ENCODE measurements at places on chromosomes 4 and X. TPM values are rescaled to one million over a fixed set of nuclear protein-coding genes. Genes with fewer than 3 reads are reported as not detected.

- no peak for DNase-seq
Observed at GRCh38 chr4:103098756-103099440, 736 bp downstream of the BDH2 start.

FGFBP1 gene
- not detected for polyA plus RNA-seq

GRCh38 chrX:71489540-71489939 is 43.4 kb upstream of the OGT start:
- DNase-seq, result no peak

- DNase-seq, result no peak
Observed at GRCh38 chrX:102835504-102836146, 101.4 kb upstream of the RAB40AL start.

DNA sequence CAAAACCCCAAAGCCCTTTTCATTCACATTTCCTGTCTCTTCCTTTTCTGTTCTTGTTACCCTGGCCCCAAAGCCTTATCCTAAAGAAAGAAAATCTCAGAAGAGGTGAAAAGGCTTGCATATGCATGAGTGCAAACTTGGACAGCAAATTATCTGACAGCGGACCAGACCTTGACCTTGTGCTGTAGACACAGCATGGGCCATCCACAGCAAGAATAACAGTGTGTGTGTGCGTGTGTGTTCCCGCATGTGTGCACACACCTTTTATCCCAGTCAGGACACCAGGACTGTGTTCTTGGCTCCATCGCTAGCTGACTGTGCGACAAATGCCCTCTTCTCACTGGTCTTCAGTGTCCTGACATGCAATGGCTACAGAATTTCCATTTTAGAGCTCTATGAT is 35.3 kb downstream of the ZBTB49 start:
- no peak for DNase-seq

DNA sequence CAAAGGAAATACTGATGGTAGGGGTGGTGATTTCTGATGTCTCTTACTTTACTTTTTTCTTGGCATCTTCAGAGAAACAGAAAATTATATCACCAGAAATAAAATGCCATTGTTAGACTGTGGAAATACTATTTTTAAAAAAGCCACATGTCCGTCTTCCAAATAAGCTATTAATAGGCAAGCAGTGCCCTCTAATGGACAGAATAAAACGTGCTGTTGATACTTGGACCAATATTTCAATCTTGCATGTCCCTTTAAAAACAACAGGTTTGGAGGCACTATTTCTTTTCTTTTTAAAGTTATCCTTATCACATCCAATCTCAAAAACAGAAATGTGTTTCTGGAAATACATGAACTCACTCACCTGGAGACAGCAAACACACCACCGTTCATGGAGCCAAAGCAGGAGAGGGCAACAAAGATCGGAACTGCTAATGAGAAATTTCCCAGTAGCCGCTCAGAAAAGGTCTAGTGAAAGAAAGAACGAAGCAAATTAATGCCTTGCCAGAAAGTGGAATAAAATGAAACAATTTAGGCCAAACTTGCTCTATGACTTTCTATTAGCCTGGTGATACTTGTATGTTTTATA is 59.2 kb downstream of the SLC7A11 start:
- DNase-seq, result peak; percentile 44

NPY5R gene
- polyA plus RNA-seq, result not detected

GRCh38 chr4:177367336-177367735 is 57.7 kb downstream of the NEIL3 start:
- DNase-seq, result no peak

- DNase-seq, result no peak
Observed at GRCh38 chr4:113707048-113707447, 54.5 kb downstream of the CAMK2D start.

SERPINA7 gene
- not detected for polyA plus RNA-seq

DNA sequence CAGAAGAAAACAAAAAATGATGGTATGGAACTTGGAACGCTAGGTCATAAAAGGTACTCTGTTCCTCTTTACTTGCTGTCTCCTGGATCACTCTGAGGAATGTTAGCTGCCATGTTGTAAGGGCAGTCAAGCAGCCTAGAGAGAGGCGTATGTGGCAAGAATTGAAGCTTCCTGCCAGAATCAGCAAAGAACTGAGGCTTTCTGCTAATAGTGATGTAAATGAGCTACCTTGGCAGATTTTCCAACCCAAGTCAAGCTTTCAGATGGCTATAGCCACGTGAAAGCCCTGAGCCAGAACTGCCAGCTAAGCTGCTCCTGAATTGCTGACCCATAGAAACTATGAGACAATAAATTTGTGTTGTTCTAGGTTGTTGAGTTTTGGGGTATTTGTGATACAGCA is 38.7 kb downstream of the AASDH start:
- no peak for DNase-seq

GRCh38 chr4:139655116-139655515 is 10.5 kb upstream of the MGST2 start:
- peak; percentile 21 for DNase-seq

DNA sequence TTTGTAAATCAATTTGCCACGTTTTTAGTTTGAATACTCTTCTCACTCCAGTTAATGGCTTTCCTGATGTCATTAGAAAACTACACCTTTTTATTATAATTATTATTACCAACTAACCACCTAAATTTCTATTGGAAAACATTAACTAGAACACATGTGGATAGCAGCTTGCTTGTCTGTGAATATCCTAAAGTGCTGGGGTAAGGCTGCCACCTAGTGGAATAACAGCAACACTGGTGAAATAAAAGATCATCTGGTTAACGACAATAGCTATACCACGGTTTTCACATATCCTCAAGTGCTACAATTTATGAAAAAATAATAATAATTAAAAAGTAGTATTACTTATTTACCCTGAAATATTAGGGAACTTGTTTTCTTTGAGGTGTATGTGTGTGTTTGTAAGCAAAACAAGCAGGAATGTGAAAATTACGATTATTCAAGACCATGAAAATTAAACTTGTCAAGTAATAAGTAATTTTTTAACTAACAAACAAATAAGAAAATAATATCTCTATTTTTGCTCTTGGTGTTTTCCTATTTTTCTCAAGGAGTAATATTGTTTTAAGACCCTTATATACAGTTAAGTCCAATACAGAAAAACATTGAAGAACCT is 130.1 kb upstream of the TECRL start:
- DNase-seq, result no peak

PHOX2B gene
- not detected for polyA plus RNA-seq

GRCh38 chr4:17427991-17428390 is 83.9 kb downstream of the QDPR start:
- no peak for DNase-seq

DNA sequence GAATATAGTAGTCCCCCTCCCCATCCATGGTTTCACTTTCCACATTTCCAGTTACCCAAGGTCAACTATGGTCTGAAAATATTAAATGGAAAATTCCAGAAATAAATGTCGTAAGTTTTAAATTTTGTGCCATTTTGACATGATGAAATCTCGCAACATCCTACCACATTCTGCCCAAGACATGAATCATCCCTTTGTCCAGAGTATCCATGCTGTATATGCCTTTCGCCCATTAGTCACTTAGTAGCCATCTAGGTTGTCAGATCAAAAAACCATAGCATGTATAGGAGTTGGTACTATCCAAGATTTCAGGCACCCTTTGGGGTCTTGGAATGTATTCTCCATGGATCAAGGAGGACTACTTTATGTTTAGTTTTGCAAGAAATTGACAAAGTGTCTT is 8.3 kb downstream of the PRRG1 start:
- no peak for DNase-seq

DNA sequence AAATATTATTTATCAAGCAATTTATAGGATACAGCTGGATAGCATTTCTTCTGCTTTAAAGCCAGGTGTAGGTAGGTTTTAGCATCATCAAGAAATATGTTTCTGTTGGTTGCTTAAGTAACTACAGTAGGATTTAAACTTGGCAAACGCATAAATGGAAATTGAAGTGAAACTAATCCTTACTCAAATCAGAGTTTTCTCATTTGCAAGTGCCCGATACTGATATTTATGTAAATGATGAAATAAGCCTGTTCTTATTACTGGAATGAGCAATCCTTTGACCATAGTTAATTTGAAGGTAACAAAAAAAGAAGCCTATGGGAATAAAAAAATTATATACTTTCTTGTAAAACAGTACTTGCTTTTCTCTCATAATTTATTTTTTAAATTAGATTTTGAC is 23.2 kb upstream of the PIGA start:
- no peak for DNase-seq

GRCh38 chrX:150225266-150225665 is 137.9 kb upstream of the MAMLD1 start:
- no peak for DNase-seq

- DNase-seq, result no peak
Observed at GRCh38 chrX:122445466-122445865, 738.6 kb upstream of the GRIA3 start.

DNA sequence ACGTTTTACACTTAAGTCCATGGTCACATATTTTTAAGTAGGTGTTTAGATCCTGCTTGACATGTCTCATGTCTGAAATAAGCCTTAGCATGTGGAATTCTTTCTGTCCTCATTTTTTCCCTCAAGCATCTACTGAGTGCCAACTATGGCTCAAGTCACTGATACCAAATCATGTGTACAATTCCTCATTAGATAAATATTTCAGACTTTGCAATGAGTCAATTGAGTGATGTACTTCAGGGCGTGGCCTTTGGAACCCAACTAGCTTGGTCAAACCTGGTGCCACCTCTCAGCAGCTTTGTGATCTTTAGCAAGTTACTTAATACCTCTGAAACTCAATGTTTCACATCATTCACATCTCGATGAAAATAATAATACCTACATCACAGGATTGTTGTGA is 12.6 kb upstream of the JADE1 start:
- no peak for DNase-seq

OPN1MW2 gene
- not detected for polyA plus RNA-seq

- DNase-seq, result peak; percentile 92
Observed at GRCh38 chr4:10032625-10033024, 11.3 kb upstream of the SLC2A9 start.

- DNase-seq, result no peak
Observed at GRCh38 chrX:22526339-22526738, 253.6 kb downstream of the CBLL2 start.

DNA sequence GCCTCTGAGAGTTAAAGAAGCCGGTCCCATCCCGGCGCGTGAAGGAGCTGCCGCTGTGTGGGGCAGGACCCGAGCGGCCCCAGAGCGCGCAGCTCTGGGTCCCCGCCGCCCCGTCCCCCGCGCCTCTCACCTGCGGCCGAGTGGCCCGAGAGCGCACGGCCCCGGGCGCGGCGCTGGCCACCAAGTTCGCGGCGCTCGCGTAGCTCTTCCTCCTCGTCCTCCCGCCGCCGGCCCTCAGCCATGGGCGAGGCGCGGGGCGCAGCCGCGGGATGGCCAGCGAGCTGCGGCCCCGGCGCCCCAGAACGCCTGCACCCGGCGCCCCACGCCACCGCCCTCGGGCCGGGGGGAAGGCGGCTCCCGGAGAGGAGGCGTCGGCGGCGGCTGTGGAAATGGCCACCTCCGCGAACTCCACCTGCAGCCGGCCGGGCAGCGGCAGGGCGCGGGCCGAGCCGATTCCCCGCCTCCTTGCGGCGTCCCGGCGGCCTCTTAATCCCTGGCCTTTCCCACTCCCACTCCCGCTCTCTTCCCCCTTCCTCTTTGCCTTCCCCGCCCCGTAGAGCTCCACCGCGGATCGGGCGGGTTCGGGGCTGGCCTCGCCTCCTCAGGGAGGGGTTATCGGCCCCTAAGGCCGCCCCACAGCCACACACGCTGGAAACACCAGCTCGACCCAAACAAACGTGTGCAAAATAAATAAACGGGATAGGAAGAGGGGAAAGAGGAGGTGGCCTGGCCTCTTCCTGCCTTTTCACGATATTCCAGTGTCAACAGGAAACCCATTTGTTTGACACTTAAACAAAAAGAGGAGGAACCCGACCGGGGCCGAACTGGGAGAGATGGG is at the start of gene SH3D19:
Gene SH3D19 (minus strand): TSS at position 495 of the 838 bp plus-strand sequence. CDS start 253 bp downstream, at position 242.
- DNase-seq, result no peak

GRCh38 chr4:163747886-163748285 is 253.4 kb downstream of the TMA16 start:
- no peak for DNase-seq

DNA sequence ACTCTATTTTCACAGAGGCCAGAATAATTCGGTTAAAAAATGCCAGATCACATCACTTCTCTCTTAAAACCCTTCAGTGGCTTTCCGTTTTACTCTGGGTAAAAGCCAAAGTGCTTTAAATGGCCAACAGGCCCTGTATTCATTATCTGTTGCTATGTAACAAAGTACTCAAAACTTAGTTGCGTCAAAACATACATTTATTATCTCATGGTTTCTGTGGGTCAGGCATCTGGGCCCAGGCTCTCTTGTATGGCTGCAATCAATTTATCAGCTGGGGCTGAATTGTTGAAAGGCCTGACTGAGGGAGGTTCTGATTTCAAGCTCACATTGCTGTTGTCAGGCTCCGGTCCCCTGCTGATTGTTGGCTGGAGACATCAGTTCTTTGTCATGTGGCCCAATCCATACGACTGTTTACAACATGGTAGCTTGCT is 72.7 kb upstream of the H2AZ1 start:
- no peak for DNase-seq

DNA sequence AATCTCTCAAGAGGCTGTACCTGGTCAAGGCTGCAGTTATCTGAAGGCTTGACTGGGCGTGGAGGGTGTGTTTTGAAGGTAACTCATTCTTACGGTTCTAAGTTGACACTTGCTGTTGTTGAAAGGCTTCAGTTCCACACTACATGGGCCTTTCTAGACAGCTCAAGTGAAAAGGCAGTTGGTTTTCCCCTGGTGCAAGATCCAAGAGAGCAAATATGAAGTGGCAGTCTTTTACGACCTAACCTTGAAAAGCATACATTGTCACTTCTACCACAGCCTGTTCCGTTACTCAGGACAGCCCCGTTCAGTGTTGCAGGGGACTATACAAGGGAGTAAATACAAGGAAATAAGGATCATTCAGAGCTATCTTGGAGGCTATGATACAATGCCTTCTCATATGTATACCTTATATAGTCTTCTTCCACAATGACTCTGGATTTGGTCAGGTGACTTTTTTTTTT is 46.2 kb downstream of the PDS5A start:
- DNase-seq, result no peak

EVC2 gene
- polyA plus RNA-seq, result 0.09 TPM

NAP1L2 gene
- not detected for polyA plus RNA-seq

PIN4 gene
- 16.7 TPM for polyA plus RNA-seq

ARHGEF6 gene
- polyA plus RNA-seq, result 26.4 TPM

DNA sequence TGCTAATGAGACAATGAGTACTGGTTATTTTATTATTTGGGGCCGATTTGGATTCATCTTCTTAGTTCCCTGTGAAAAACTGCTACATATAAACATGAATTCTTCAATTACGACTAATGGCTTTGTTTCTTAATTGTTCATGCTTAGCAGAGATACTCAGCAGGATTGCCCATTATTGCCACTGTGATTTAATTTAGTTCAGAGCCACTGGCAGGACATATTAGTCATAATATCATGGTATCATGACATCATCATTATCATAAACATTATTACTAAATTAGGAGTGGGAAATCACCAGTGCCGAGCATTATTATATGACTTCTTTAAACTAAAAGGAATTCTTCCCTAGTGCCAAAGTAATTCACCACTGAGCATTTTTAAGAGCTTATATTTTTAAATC is 201.4 kb downstream of the SPOCK3 start:
- no peak for DNase-seq

DNA sequence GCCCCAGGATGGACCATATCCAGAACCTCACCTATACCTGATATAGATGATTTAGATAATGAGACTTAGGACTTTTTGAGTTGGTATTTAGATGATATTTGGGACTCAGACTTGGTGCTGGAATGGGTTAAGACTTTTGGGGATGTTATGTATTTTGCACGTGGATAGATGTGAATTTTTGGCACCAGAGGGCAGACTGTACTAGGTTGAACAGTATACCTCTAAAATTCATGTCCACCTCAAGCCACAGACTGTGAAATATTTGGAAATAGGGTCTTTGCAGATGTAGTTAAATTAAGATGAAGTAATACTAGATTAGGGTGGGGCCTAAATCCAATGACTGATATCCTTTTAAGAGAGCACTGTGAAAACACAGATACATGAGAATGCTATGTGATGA is 15.6 kb downstream of the RBM41 start:
- DNase-seq, result no peak

Measured in CD14-positive monocyte (primary cell).